Cerebellar nuclear complex (tissue), 1 donor: ENCODE measurements at places on chromosomes 6 and 20.

DNA sequence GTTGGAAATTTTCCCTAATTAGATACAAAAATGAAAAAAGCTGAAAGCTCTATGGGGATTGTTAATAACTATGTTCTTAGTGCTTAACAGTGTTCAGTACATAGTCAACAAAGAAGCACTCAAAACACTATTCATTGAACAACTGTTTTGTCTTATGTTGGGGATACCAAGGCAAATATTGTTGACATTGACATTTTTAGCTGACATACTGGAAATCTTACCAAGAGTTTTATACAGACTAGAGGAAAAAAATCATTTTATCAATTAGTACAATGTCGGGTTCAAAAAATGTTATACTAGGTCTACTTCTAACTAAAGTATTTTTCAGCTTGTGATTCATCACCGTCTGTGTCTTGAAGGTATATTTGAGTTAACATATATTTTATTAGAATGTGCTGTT is 40.2 kb downstream of the KLHL31 start:
- DNase-seq, result no peak

DNA sequence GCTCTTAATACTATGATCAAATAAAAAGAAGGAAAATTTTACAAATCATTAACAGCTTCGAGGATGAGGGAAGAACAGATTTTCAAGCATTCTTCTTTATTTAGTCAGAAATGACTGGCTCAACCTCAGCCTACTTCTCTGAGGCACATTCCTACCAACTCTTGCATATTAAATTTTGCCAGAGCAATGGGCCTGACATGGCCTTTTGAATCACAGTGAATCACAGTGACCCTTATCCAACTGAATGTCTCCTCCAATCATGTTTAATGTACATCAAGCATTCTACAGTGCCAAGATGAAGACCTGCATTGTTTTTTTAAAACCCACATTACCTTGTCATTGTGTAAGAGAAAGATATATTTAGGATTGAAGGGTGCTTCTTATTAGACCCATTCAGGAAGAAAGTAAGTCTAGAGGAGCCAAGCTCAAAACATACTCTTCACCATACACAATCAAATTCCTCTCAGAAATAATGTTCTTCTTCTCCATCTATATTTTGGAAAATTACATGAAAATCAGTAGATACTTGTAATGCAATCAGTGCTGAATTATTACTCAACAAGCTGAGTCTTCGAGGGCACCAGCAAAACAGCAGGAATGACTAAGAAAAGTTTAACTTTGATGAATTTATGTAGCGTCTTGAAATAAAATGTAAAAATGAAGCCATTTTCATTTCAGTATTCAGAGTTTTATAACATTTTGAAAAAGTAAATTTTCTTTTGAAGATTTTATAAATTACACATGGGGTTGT is 44.1 kb upstream of the MOXD1 start:
- DNase-seq, result no peak

GRCh38 chr6:33665957-33666356 is 44.8 kb downstream of the ITPR3 start:
- no peak for DNase-seq

DNA sequence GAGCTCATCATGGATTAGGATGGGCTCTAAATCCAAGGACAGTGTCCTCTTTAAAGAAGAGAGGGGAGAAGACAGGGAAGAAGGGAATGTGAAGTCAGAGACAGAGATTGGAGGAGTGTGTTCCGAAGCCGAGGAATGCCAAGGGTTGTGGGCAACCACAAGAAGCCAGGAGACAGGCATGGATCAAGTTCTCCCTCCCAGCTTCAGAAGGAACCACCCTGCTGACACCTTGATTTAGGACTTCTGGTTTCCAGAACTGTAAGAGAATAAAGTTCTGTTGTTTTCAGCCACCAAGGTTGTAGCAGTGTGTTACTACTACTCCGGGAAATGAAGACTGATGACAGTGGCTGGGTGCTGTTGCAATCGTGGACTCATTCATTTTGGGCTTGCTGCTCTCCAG is 120.1 kb downstream of the RPS12 start:
- DNase-seq, result no peak

GRCh38 chr6:50600280-50600679 is 113.0 kb upstream of the TFAP2D start:
- no peak for DNase-seq

DNA sequence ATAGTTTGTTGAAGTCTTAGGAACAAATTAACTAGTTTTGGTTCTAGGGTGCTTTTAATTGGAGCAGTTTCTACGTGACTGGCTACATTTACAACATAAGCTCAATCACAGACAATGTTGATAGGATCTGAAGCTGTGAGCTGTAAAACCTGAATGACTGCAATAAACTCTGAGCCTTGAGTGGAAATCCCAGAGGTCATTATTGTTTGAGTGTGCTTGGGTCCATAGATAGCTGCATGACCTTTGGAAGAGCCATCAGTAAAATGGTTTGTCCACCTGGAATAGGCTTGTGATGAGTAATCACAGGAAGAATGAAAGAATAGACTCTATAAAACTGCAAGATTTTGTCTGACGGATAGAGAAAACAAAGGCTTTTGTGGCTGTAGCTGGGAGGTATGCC is 26.7 kb downstream of the HLA-DRB1 start:
- no peak for DNase-seq

DNA sequence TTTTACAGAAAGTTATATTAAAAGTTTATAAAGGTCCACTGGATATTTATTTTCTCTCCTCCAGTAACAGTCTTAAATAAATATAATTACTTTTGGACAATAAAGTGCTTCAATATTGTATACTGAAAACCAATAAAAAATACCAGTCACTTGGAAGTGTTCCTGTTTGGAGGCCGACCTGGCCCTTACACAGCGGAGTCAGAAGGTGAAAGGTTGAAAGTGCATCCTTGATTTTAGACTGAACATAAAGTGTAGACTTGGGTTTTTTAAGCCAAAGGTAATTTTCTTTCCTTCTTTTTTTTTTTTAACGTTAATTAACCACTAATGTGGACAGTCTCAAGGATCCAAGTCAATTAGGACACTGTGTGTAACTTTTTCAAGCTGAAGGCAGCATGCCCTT is 152.3 kb upstream of the TBX18 start:
- DNase-seq, result no peak

GRCh38 chr6:28543651-28544610 is 18.2 kb downstream of the GPX5 start:
- DNase-seq, result no peak
